ENCODE measurements at places on chromosomes 6 and 20.

DNA sequence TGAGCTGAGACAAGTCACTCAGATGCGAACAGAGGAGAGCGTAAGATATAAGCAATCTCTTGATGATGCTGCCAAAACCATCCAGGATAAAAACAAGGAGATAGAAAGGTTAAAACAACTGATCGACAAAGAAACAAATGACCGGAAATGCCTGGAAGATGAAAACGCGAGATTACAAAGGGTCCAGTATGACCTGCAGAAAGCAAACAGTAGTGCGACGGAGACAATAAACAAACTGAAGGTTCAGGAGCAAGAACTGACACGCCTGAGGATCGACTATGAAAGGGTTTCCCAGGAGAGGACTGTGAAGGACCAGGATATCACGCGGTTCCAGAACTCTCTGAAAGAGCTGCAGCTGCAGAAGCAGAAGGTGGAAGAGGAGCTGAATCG is 9.5 kb upstream of the SNRNP48 start:
- DNase-seq, result no peak

DNA sequence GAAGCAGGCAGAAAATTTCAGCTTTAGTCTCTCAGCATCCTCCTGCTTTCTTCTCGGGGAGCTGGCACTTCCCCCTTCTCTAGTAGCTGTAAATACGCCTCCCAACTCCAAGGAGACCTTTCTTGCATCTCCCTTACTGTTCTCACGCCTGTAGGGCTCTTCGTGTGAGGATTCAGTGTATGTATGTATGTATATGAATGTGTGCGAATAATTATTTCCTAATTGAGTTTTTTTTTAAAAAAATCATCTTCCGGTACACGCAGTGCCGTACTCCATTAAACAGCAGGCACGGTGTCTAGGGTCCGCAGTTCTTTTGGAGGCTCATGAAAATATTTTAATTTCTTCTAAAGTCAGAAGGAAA is 85.4 kb downstream of the HFE start:
- no peak for DNase-seq

DNA sequence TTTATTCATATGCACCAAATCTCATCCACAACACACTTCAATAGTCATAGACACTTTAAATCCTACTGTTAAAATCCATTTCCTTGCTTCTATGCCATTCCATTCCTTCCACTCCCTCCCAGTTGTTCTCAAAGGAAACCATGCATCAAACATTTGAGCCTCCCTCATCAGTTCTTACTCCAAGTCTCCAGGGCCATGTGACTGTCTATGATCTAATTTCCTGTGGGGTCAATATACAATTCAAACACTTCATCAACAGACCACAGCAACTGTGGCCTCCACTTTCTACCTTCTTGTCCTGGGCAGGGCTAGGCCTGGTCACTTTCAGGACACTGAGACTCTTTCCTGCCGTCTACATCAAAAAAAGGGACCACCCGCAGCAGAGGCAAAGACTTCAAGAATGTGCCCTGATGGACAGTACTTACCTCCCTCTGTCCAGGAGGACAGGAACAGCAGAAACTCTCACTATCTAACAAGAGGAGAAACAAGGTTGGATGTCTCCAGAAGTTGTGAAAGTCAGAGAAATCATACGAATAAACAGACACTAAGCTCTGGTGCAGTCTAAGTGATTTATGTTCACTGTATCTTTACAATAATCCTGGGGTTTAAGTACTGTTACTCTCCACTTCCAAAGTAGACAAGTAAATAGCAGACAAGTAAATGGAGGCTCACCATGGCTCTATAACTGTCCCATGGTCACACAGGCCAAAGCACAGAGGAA is 160.2 kb downstream of the QRSL1 start:
- DNase-seq, result no peak

GRCh38 chr20:51220293-51220706 is 197.4 kb upstream of the KCNG1 start:
- no peak for DNase-seq

DNA sequence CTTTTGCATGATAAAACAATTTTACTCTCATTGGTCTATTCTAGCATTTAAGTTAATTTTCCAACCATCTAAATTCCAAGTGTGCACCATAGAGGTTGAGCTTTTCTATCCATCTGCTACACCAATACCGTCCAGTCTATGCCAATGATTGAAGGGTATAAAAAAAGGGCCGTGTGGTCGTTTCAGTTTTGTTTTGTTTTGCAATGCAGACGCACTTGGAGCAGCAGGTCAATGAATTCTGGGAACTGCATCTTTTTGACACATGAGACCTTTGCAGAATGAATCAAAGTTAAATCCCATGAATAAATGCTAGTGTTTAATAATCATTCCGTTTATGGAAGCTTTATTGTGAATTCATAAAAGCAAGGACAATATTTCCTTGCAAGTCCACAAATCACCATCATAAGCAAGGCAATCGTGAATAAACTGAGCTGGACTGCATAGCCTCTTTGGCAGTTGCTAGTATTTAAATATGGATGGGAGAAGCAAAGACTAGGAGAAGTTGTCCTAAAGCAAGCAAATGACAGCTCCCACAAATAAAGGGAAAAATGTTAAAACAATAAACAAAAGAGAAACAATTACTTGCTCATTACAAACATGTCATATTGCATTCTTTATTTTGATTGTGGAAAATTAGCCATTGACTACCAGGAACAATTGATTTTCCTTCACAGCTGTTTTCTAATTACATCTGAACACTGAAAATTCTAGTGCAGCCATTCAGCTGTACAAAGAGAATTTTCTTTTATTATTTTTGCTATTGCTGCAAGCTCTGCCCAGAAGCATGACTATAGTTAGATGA is 649.7 kb upstream of the GJE1 start:
- DNase-seq, result no peak

DNA sequence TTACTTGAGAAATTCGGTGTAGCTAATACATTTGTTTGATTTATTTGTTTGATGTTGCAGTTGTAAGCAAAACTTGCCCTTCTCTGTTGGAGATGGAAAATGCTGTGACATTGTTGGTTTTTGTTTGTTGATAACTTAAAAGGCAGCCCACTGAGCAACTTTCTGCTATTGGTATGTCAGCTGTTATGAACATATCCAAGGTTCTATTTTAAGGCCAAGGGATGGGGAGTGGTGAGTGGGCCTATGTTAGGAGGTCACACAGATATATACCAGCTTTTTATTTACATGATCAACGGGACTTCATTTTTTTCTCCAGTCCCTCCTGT is 5.7 kb downstream of the QKI start:
- DNase-seq, result no peak

DNA sequence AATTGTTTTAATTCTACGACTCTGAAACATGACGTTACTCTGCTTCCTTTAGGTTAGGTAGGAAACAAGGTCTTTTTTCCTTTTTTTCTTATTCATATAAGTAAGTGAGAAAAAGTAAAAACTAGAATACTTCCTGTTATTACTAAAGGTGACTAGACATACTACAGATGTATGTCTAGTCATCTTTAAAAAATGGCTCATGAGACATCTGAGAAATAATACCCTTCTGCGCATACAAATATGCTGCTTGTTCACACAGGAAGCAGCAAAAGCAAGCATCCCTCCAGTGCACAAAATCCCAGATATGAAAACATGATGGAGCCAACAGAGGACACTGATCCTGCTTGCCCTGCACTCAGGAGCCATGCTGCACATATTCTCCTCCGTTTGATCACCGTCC is 699.1 kb downstream of the EPM2A start:
- DNase-seq, result no peak

DNA sequence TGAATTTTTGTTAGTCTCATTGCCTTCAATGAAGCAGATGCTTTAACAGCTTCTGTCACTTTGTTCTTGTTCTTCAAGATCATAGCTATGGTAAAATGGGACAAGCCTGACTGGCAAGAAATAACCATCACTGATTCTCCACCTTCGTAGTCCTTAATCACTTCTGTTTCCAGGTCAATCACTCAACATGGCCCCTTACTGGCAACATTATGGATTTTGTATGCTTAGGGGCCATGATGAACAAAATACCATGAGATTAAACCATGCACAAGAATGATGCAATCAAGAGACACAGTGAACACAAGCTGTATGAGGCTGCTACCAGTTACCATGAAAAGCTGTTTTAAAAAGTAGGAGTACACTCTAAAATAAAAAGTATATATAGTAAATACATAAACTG is 32.8 kb downstream of the ADNP start:
- DNase-seq, result no peak

GRCh38 chr6:24391208-24391607 is 11.5 kb upstream of the MRS2 start:
- DNase-seq, result no peak

- DNase-seq, result no peak
Observed at GRCh38 chr6:12262236-12263061, 27.7 kb upstream of the EDN1 start.

GRCh38 chr6:139706912-139707311 is 332.5 kb upstream of the CITED2 start:
- DNase-seq, result no peak

DNA sequence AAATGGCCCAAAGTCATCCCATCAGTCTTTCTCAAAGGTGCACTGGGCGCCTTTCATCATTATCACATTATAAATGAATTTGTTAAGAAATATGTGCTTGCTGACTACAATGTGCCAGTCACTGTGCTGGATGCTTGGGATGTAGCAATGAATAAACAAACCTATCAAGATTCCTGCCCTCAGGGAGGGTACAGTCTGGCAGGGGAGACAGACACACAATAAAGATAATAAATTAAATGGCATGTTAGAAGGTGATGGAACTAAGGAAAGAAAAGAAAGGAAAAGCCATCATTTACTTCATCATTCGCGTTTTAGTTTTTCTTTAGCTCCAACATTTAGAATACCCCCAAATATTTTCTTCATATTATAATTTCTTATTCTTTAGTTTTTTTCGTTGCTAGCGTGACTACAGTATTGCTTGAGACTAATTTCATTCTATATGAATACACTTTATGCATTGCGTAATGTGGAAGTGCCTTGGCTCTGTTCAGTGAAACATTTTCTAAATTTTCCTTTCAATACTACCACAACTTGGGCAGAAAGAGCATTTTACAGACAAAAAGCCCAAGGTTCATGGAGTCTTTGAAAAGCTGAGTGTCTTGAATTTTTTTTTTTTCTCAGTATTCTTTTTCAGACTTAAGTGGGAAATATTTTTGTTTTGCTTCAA is 48.7 kb upstream of the CITED2 start:
- DNase-seq, result no peak

DNA sequence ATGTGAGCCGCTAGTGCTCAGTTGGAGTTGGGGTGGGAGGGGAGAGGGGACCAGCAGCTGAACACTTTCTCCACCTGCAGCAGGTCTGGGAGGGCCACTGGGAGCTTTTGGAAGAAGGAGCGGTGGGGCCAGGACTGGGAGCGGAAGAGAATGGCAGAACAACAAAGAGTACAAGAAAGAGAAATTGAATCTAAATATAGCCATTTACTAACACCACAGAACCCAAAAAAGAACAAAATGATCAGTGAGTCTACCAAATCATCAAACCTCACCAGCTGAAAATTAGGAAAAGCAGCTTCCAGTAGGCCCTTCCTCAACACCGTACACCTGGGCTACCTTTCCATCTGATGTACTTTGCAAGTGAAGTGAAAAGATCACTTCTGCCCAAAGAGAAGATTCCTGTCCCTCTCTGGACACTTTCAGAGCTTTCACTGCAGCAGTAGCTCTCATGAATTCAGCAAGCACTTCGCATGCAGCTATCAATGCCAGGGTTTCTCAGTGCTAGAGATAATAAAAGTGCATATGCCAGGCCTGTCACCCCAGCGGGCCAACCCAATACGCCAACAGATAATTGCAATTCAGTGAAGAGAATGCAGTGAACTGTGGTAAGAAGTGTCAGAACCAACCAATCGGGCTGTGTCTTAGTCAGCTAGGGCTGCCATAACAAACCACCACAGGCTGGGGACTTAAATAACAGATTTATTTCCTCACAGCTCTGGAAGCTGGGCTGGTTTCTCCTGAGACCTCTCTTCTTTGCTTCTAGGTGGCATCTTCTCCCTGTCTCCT is 597 bp downstream of the LY86 start:
- DNase-seq, result no peak

GRCh38 chr6:99282479-99283062 is 66.9 kb downstream of the FAXC start:
- DNase-seq, result peak; percentile 3

DNA sequence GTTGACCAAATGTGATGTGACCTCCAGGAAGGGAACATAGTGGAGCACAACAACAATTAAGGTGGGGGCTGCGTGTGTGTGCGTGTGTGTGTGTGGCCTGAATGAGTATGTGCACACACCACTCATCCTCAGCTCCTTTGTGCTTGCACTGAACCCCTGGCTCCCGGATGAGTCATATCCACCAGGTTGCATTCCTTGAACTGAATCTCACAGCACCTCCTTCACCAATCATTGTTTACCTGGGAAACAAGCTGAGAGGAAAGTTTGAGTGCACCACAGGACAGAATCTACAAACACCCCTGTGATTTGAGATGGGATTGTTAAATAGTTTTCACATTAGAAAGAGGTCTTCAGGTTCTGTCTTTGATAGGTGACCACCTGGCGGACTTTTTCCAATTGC is 33.7 kb upstream of the GPR6 start:
- DNase-seq, result no peak

- no peak for DNase-seq
Observed at GRCh38 chr6:158194487-158195280, 26.5 kb downstream of the GTF2H5 start.

GRCh38 chr20:3811467-3812258 is 8.7 kb upstream of the AP5S1 start:
- DNase-seq, result peak; percentile 98

- no peak for DNase-seq
Observed at GRCh38 chr6:127570739-127571389, 6.1 kb upstream of the C6orf58 start.

- no peak for DNase-seq
Observed at GRCh38 chr20:12435268-12435667, 517.6 kb downstream of the BTBD3 start.

- no peak for DNase-seq
Observed at GRCh38 chr20:54078296-54078984, 8.0 kb upstream of the BCAS1 start.

GRCh38 chr6:85569323-85569722 is 24.3 kb downstream of the SNX14 start:
- DNase-seq, result no peak

GRCh38 chr6:91045161-91045560 is 458.3 kb upstream of the MAP3K7 start:
- DNase-seq, result no peak

DNA sequence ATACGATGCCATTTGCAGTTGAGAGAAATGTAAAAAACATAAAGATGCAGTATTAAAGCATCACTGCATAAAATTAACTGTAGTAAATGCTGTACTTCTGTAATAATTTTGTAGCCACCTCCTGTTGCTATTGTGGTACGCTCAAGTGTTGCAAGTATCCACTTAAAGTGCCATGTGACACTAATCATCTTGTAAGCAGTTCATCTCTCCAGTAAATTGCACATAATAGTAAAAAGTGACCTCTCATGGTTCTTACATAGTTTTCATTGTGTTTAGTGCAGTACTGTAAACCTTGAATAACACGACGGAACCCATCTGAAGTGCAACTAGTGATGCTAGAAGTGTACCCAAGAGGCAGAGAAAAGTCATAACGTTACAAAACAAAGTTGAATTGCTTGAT is 190.1 kb upstream of the VGLL2 start:
- no peak for DNase-seq

Data from fibroblast of skin of left biceps (primary cell).